ENCODE measurements at places on chromosomes 12 and 14.

DNA sequence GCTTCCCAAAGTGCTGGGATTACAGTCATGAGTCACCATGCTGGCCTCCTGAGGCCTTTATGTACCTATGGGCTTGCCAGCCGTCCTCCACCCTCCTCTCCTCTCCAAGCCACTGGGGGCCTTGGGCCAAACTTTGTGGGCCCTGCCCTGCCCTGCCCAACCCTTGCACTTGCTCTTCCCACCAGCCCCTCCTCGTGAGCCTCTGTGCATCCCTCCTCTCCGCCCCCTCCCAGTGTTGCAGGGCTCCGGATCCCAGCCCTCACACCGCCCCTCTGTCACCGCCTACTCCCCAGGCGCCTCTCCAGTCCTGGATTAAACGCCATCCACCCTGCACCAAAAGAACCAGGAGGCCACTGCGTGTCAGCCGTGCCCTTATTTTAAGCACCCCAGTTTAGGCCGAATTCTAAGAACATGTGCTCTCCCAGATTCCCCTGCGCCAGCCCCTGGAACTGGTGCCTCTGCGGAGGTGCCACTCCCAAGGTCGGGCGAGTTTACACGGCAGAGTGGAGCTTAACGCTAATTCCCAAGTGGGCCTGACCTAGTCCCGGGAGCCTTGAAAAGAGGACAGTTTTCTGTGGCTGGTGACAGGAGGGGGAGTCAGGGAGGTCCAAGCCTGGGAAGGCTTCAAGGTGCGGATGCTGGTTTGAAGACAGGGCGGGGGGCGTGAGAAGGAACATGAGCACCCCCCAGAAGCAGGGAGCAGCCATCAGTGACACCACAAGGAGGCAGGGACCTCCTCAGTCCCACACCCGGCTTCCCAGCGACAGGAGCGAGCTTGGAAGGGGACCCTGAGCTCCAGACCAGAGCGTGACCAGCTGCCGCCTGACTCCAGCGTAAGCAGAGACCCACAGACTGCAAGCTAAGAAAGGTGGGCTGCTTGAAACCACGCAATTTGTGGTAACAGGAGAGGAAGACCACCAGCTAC is 21.2 kb upstream of the CDCA4 start:
- no peak for DNase-seq

DNA sequence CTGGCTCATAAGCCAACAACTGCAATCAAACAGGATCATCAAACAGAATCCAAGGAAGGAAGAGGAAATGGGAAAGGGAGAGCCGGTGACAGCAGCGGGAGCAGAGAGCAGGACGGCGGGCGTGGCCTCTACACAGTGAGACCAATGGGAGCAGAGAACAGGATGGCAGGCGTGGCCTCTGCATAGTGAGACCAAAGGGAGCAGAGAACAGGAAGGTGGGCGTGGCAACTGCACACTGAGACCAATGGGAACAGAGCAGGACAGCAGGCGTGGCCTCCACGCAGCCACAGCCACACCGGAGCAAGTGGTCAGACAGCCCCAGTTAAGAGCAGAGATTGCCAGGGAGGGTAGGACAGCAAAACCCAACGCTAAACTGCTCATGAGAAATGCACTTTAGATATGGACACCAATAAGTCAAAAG is 16.4 kb downstream of the LRCOL1 start:
- peak; percentile 89 for DNase-seq

DNA sequence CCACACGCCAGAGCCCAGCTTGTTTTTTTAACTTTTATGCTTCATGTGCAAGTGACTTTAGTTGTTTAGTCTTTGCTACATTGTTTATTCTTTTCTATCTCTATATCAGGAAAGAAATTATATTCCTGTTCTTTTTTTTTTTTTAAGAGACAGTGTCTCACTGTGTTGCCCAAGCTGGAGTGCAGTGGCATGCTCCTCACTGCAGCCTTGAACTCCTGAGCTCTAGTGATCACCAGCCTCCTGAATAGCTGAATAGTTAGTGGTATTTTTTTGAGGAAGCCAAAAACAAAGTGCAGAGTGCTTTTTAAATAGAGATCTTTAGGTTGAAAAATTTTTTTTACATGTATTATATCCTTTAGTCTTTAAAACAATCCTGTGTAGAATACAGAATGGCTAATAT is 58.2 kb downstream of the ETNK1 start:
- DNase-seq: no peak

DNA sequence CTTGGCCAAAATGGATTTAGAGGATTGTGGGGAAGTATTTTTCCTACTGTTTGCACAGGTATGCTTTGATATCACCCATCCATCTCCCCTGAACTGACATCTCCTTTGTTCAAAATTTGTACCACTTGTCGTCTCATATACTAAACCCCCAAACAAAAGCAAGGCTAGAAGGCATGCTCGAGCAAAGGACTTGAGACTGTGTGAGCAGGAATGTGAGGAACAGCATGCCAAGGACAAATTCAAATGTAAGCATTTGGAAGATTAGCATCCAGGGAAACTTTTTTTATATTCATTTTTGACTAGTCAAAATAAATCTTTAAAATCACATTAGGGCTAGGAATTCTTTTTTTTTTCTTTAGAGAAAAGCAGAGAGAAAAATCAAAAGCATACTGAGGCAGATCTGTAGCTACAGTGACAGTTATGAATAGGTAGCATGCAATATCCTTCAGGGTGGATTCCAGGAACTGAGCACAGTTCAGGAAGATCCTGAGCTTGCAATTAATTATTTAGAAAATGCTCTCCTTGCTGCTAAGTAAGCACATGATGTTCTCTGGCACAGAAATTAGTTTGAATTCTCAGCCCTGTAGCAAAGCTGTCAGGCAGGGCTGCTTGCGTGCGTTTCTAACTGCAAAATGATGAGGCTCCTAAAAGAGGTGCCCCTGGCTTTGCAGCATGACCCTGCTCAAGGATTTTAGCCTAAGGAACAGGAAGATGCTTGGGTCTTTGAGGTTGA is 327.7 kb downstream of the LRIG3 start:
- DNase-seq: no peak

DNA sequence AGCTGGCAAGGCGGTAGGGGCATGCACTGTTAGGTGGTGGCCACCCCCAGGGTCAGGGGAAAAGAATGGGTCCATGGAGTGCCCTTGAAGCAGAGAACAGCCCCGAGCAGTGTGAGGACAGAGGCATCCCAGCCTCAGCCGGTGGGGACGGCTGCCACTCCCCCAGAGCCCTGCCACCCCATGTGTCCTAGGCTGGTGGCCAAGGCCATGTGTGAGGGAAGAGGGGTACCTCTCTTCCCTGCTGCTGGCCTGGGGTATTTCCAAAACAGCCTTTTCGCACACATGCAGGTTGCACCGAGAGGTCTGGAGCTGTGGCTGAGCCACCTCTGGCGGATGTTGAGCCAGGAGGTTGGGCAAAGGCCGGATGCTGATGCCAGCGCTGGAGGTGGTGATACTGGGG is 19.9 kb downstream of the RFLNA start:
- DNase-seq: no peak

DNA sequence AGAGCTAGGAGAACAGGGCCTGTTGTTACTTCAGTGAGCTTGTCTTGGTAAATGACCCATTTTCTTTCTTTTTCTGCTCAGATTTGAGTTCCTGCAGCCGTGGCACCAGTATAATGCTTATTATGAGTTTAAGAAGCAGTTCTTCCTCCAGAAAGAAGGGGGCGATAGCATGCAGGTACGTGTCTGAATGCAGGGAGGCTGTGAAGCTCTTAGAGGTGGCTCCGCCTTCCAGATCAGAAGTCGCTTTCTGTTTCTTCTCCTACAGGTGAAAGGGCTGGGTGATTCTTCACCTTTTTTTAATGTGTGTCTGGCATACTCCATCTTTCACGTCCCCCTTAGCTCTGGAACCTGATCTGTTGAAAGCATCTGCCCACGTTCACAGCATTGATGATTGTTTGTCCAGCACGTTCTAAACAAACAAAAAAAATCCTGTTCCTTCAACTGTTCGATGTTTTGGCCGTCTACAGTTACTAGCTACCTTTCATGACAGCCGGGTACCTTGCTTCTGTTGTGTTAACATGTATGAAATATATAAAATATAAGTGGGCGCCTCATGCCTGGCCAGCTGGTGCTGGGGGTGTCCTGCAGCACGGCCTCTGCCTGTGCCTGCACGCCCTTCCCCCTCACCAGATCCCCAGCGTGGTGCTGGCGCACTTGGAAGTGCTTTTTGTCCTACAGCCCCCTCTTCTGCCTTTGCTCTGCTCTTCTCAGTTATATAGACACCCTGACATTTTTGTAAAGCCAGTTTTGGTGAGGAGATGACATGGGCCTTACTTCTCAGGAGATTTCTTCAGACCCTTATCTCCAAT is 44.6 kb downstream of the SFSWAP start:
- DNase-seq: no peak

DNA sequence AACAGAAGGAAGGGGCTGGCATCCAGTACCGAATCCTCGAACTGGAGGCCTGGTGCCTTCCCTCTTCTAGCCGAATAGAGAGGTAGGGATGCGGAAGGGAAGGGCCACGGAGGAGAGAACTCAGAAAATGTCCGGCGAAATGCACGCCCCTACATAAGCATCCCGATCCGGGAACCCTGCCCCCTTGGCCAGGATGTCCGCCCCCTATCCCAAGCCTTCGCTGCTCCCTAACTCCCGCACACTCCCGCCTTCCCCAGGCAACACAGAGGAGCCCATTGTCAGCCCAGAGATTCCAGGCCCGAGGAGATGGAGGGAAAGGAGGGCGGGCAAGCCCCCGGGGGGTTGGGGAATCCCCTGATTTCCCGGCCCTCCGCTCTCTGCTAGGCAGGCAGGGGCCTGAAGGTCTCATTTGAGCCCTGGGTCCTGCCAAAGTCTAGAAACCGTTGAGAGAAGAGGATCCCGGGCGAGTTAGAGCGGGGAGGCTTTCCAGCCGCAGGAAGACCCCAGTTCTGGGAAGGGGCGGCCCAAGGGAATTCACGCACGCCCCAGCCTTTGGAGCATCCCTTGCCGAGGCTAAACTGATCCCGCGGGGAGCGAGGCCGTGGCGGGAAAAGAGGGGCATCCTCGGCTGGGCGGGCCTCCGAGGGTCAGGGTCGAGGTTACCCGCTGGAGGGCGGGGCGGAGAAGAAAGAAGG is 569 bp upstream of the ARHGEF40 start:
- DNase-seq: peak; percentile 66

GRCh38 chr12:5489017-5489416 is 57.1 kb downstream of the NTF3 start:
- DNase-seq: no peak

DNA sequence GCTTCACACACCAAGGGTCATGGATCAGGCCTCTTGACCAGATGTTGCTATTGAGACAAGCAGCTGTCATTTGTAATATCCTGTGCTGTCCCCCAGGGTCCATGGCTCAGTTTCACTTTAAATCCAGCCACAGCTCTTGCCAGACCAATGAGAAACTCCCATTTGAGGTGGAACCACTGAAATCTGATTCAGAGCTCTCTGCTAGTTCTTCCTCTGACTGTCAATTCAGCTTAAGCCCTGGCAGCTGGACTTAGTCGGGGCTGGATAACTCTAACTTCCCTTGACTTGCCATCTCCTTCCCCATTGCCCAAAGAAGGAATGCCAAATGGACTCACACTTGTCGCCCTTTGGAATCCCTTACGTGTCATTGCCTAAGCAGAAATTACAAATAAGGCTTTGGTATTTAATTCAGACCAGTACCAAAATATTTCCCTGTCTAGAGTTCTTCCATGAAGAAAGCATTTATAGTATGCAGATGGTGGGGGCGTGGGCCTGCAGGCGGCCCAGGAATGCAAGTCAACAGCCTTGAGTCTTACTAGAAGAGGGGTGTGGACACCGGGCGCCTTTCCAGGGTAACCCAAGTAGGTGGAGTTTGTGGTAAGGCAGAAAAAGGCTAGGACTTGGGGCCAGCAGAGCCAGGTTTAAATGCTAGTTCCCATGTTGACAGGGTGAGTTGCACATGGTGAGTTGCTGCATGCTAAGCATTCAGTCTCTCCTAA is 96.9 kb upstream of the TMPO start:
- DNase-seq: no peak

- no peak for DNase-seq
These were observed 23.5 kb downstream of the GPHB5 start for GRCh38 chr14:63295231-63295685.

DNA sequence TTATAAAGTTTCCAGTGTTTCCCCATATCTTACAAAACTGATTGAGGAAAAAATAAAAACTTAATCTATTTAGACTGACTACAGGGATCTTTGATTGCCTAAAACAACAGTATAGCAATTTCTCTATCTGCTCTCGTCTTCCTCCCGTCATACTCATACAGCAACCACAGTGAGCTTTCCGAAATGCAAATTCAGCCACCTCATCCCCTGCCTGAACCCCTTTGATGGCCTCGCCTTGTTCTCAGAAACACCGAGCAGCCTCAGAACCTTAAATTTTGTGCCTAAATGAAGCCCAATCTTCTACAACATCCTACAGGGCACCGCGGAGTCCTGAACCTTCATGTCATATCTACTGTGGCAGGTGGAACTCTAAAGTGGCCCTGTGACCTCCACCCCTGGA is 223.7 kb upstream of the TMEM132C start:
- no peak for DNase-seq

DNA sequence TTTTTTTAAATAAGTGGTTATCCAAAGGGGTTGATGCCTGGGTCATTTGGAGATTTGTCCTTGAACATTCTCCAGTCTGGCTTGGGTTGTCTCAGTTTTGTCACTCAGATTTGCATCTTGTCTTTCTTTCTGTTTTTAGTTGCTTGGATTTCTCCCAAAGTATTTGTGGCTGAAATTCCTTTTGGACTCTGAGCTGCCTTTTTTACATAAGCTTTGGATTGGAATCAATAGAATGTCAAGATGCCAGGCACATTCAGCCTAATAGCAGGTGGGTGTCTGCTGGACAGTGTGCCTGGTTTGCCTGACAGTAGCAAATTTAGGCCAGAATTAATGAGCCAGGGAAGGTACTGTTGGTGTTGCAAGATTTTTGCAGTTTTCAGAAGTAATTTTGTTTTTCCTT is 50.0 kb downstream of the FLRT2 start:
- no peak for DNase-seq

DNA sequence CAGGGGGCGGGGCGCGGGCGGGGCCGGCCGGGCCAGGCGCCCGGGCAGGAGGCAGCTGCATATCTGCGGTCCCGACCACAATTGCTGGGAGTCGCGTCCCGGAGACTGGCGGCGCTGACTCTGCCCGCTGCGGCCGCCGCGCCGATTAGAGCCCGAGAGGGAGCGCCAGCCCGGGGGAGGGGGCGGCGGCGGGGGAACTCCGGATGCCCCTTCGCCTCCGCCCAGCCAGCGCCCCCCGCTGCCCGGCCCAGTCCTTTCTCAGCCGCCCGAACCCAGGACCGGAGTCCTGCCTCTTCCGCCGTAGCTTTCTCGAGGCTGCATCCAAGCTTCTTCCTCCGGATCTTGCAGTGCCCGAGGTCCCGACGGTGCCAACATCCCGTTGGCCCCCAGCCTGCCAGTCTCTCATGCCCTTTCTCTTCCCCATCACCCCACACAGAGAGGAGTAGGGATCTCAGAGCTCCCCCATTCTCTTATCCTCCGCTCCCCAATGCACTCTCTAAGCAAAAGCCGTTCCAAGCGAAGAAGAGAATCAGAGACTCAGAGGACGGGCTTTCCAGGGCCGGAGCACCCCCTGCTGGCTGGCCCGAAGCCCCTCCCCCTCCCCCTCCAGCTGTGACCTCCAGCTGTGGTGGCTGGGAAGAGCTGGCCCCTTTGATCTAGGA is 8.8 kb upstream of the SP7 start:
- peak; percentile 70 for DNase-seq

- DNase-seq: no peak
These were observed 377.4 kb downstream of the NAV3 start for GRCh38 chr12:78208092-78208491.

All from neural crest cell (in vitro differentiated cells).